ENCODE measurements at places on chromosomes 6 and 20.
A peak's percentile ranks its signal among the peaks of the same experiment; 100 is the strongest.

GRCh38 chr6:139112146-139112545, 22.7 kb upstream of the HECA start:
- no peak for DNase-seq

- DNase-seq = no peak
These were observed 37.1 kb downstream of the RNF144B start for GRCh38 chr6:18424201-18424600.

- DNase-seq = peak; percentile 87
These were observed at the start of the genes NFS1 and ROMO1 for GRCh38 chr20:35699127-35699956. TSS of gene NFS1 (minus strand) at chr20:35699352. CDS start at chr20:35699288, 64 bp downstream. TSS of gene ROMO1 (plus strand) at chr20:35699405. CDS start at chr20:35699633, 228 bp downstream.

- DNase-seq = no peak
These were observed 24.3 kb downstream of the SCAF8 start for GRCh38 chr6:154757352-154758050.

- DNase-seq = peak; percentile 79
These were observed 135.0 kb upstream of the RIPOR2 start for GRCh38 chr6:25070547-25071366.

DNA sequence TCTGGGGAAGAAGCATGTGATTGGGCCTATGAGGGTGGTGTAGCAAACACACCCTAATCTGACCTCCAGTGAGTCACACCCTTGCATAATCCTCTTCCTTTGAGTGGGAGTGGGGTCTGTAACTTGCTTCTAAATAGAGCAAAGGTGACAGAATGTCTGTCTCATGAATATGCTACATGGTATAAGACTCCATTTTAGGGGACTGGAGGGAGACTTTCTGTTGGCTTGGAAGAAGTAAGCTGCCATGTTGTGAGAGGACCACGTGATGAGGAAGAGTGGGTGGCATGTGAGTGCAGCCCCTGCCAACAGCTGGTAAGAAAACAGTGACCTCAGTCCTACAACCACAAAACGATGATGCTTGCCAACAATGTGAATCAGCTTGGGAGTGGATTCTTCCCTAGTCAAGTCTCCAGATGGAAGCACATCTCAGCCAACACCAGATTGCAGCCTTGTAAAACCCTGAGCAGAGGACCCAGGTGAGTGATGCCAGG, 3.7 kb downstream of the AK9 start:
- peak; percentile 16 for DNase-seq

GRCh38 chr20:23334111-23334510, 16.5 kb upstream of the NXT1 start:
- no peak for DNase-seq

GRCh38 chr6:147390909-147391536, 117.5 kb upstream of the SAMD5 start:
- DNase-seq = no peak

DNA sequence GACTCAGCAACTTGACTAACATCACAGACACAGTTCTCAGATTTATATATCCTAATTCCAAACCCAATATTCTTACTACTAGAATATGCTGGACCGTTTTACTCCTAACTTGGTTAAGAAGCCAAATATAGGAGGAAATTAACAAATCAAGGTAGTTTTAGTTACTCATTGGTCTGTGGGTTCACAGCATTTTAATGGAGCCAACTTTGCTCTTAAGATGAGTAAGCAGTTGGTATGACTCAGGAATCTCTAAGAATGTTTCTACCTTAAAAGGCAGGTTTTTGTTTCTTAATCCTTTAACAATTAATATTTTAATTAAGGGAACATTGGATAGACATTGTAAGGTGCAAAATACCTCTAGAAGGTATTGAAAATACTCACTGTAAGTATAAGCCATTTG, 31.6 kb downstream of the OPRM1 start:
- DNase-seq = no peak

DNA sequence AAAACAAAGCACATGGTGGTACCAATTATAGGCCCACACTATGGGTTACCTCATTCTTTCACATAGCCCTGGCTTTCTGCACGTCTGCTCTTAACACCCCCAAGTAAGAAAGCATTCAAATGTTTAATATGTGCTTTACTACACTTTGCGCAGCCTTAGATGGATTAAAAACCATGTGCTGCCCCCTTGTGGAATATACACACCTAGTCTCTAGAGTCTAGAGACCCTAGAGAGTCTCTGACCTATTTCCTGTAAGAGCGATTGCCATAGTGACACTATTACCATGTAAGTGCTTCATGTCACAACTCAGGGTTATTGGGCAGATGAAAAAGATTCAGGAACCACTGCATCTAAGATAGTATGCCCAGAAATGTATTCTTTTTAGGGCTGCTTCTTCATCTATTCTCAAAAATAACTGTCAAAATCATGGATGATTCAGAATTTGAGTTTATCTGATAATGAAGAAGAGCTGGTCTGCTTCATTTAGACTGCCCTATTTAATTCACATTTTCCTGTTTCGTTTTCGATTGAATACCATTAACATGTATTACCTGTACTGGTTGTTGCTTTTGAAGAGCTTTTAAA, 186.3 kb downstream of the ADGB start:
- peak; percentile 15 for DNase-seq

DNA sequence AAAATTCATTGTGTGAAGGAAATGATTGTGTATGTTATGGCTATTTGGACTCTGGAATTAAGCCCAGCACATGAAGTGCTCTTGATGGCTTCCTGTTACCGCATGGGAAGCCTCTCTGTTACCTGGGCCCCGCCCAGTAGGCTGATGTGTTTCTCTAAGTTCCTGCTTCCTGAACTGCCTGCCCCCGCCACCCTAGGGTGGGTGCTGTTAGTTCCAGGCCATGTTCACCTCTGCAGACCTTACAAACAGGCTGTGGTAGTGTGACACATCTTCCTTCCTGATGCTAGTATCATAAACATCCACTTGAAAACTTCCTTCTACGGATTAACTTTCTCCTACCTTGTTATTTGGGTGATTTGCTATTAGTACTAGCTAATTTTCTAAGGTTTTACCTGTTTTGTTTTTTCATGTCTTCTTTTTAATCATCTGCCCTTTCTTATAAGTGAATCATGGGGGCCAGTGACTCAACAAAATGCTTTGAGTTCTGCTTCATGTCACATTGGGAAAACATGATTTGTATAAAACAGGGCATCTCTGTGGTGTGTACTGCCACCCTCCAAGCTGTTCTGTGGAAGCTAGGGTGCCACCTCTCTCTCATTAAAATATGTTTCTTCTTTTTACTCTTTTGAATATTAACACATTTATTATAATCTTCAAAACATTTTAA, 40.6 kb downstream of the SH3BGRL2 start:
- DNase-seq = peak; percentile 51

- no peak for DNase-seq
These were observed 109.3 kb downstream of the GPX5 start for GRCh38 chr6:28634761-28635546.

DNA sequence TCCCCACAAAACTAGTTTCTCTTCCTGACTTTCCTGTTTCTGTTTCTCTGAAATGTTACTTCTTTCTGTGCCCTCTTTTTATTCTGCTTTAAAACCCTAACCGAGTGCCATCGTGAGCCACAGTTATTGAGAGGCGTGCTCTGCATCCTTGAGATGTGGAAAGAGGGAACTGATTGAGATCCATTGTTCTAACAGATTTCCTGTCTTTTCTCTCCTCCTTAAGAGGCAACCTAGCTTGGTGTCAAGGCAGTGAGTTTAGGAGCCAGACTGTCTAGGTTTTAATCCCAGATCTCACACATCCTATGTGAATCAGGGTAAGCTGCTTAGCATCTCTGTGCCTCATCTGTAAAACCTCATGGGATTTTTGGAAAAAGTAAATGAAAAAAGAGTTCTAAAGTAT, 57.5 kb downstream of the SNX9 start:
- no peak for DNase-seq

- no peak for DNase-seq
These were observed 308.6 kb downstream of the CDC5L start for GRCh38 chr6:44696099-44696498.

DNA sequence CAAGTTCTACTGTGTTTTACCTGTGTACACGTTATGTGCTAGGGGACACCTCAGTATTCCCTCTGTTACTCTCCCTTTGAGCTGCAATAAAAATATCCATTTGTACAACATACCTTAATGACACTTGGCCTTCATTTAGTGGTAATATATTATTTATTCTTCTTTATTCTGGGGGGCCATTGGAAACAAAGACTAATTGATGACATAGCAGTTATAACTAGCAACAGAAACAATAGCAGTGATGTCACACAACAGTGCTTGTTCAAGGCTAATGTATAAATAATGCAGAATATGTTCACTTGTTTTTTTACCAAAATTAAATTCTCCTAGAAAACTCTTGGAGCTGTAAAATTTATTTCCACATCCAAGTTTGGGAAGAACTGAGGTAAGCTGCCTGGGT, 92.2 kb upstream of the FAM83B start:
- no peak for DNase-seq

GRCh38 chr6:47633141-47633540, 65.2 kb upstream of the ADGRF4 start:
- DNase-seq = no peak

GRCh38 chr20:45294003-45294368, 12.7 kb upstream of the RBPJL start:
- DNase-seq = no peak

GRCh38 chr6:135707426-135707825, 144.1 kb upstream of the PDE7B start:
- no peak for DNase-seq

GRCh38 chr20:38073307-38074071, 39.9 kb downstream of the RPRD1B start:
- peak; percentile 8 for DNase-seq

DNA sequence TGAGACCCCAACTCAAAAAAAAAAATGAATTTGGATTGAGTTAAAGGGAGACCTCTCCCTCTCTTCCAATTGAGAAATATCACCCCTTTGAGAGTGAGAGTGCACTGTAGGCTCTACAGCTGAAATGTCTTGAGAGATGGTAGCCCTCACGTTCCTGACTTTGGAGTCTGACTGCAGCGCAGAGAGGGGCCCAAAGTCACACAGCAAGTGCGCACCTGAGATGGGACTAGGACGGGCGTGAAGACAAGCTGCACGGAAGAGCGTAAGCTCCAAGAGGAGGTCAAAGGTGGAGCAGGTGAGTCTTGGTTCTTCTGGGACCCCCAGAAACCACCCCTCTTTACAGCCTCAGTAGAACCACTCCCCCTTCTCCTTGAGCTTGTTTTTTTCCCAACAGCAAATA, 643 bp downstream of the SLA2 start:
- no peak for DNase-seq

DNA sequence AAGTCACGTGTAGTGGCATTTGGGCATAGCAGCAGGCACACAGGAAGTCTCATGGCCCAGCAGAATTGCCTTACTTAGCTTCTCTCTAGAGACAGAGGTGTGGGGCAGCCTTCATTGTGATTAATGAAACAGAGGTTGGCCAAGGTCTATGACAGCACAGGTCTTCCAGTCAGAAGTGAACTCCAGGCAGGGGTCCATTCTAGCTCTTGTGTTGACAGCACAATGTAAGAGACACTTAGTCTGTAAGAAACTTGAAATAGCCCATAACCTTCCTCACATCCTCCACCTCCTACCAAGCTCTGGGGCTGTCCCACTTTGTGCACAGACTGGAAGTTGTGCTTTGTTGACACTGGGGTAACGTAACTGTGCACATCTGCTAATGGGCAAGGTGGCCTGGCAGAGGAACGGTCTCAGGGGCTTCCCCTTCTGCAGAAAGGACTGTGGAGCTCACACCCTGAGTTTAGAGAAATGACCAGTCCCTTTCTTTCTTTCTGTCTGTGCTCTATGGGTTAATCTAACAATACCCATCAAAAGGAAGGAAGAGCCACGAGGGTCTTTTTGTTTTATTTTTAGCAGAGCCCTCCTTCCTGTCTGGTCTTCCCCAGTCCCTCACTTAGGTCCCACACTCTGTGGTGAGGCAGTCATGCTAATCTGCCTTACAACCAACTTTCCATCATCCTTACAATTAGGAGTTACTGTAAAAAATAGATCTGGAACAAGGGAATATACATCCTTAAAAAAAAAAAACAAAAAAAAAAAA, 35.6 kb upstream of the TAGAP start:
- DNase-seq = no peak

GRCh38 chr6:79694156-79694555, 63.0 kb downstream of the SH3BGRL2 start:
- DNase-seq = no peak

GRCh38 chr20:36173451-36173933, 19.0 kb downstream of the EPB41L1 start:
- no peak for DNase-seq

- DNase-seq = no peak
These were observed 1252.8 kb upstream of the GJE1 start for GRCh38 chr6:140879946-140880345.

DNA sequence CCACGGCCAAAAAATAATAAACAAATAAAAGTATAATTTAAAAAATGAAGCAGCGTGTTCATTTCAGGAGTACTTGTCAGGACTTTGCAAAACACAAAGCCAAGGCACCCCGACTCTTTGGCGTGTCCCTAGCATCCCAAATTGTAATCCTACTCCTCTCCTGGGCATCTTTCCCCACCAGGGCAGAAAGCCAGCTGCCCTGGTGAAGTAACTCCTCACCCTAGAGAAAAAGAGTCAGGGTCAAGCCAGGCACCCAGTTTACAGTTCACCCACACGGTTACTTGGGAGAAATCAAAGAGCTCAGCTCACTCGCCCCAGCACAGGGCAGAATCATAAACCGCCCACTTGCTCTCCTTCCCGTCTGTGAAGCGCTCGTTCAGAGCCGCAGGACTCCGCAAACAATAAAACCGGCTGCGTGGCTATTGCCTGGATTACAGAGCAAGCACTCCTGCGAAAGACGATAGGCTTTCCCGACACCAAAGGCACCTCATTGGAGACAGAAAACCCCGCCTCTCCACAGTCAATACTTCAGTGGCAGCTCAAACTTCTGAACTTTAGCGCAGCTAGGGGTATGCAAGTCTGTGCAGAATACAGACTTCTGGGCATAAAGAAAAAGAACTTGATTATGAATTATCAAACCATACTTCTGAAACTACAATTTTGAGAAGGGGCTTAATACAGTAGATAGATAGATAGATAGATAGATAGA, 73.0 kb upstream of the NHSL1 start:
- DNase-seq = no peak

DNA sequence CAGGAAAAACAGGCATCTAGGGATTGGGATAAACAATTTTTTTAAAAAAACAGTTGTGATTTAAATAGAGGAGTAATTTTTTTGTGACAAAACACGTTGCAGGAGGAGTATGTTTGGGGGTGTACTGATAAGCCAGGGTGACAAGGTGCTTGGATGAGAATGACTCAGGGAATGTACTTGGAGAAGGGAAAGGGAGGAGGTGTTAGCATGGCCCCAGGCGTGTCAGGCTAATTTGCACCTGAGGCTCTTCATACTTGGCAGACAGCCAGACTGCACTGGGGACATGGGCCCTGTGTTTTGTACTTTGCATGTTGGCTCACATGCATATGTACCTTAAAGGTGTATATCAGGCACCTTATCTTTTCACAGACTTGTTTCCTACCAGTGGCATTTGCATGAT, 22.8 kb downstream of the PANK2 start:
- no peak for DNase-seq

All from stimulated activated CD4-positive, alpha-beta T cell treated with anti-CD3 and anti-CD28 coated beads, Interleukin-1b, Interleukin-23, amount 100 ng/mL, for 48 hours (primary cell).